ENCODE measurements at places on chromosomes 11 and 22. TPM values are rescaled to one million over a fixed set of nuclear protein-coding genes. Genes with fewer than 3 reads are reported as not detected.

GAL3ST3 gene
- 0.36 TPM for total RNA-seq

NEFH gene
- total RNA-seq = 0.26 TPM

MDK gene
- 1.4 TPM for total RNA-seq

LRRC4C gene
- total RNA-seq = 0.34 TPM

- no peaks in the 10 kb centered on the region for H3K27me3 ChIP-seq
- H3K36me3 ChIP-seq = peaks cover 94% of the 10 kb centered on the region
- H3K27ac ChIP-seq = no peak overlapping the region
- no peaks in the 10 kb centered on the region for H3K4me1 ChIP-seq
- no peak for DNase-seq
Observed at GRCh38 chr11:70352100-70352499, 46.2 kb upstream of the CTTN start.

GRCh38 chr11:123434262-123434661 is 4.2 kb downstream of the GRAMD1B start:
- no peak overlapping the region for H3K27ac ChIP-seq
- H3K4me1 ChIP-seq = peaks cover 3% of the 10 kb centered on the region
- H3K36me3 ChIP-seq = no peaks in the 10 kb centered on the region
- H3K4me3 ChIP-seq = no peak overlapping the region

- H3K4me1 ChIP-seq = no peaks in the 10 kb centered on the region
- no peak overlapping the region for H3K4me3 ChIP-seq
- H3K27me3 ChIP-seq = no peaks in the 10 kb centered on the region
- DNase-seq = no peak
Observed at GRCh38 chr11:10637731-10638151, 55.8 kb downstream of the IRAG1 start.

CSKMT gene
- total RNA-seq = 12.8 TPM

DNA sequence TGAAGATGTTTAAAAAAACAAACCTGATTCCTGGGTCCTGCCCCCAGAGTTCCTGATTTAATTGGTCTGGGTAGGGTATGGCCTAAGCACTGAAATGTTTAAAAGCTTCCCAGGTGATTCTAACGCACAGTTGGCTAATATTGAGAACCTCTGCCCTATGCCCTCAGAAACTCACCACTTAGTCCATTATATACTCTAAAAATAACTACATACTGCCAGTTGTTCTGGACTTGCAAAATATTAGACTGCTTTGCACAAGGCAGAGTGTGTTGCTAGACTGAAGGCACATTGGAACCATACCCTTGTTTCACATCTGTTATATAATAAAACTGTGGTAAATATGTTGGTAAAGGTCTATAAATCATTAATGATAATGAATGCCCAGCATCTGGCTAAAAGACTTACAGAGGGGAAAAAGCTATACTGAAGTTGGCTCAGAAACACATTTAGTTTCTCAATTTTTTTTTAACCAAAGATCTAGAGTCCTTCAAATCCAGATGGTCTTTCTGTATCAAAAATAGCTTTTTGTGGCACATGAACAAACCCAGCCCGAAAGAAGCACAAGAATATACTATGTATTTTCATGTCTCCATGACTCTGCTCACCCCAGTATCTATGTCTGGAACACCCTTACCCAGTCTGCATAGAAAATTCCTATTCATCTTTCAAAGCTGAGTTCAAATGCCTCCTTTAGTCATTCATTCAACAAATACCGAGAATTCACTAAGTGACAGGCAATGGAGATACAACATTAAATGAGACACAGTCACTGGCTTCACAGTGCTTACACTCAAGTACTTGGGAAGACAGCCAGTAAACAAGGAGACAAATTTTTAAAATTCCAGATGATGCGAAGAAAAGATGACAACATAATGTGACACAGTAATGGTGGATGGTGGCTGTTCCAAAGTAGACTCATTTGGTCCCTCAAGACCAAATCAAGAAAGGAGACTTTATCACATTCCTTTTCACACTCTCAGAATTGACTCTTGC is 44.1 kb downstream of the RBFOX2 start:
- no peaks in the 10 kb centered on the region for H3K27me3 ChIP-seq
- no peak overlapping the region for H3K4me3 ChIP-seq
- peaks cover 14% of the 10 kb centered on the region for H3K4me1 ChIP-seq
- DNase-seq = no peak
- H3K36me3 ChIP-seq = no peaks in the 10 kb centered on the region

TEX54 gene
- not detected for total RNA-seq

- no peaks in the 10 kb centered on the region for H3K27me3 ChIP-seq
- peak; percentile 66 for DNase-seq
- H3K36me3 ChIP-seq = peaks cover 10% of the 10 kb centered on the region
- H3K4me1 ChIP-seq = no peaks in the 10 kb centered on the region
Observed at GRCh38 chr11:45872651-45873356, 12.6 kb upstream of the MAPK8IP1 start.

GRCh38 chr11:43555186-43555585 is 125.4 kb upstream of the HSD17B12 start:
- no peak for DNase-seq
- H3K27ac ChIP-seq = no peak overlapping the region
- no peak overlapping the region for H3K4me3 ChIP-seq
- H3K36me3 ChIP-seq = no peaks in the 10 kb centered on the region

GRCh38 chr22:41920271-41920976 is 5.5 kb upstream of the SHISA8 start:
- peaks cover 3% of the 10 kb centered on the region for H3K27me3 ChIP-seq
- H3K27ac ChIP-seq = no peak overlapping the region
- H3K4me3 ChIP-seq = peak overlapping the region; percentile 68
- H3K36me3 ChIP-seq = no peaks in the 10 kb centered on the region
- H3K4me1 ChIP-seq = peaks cover 6% of the 10 kb centered on the region

Data from psoas muscle (tissue), 8 donors.